Vagina (tissue), 2 donors: ENCODE measurements at places on chromosomes 12 and 14. TPM values are rescaled to one million over a fixed set of nuclear protein-coding genes. Genes with fewer than 3 reads are reported as not detected.

CACNA1C gene
- total RNA-seq: 9.8 TPM

SGPP1 gene
- 21.1 TPM for total RNA-seq

CD163L1 gene
- 0.74 TPM for total RNA-seq

GPR132 gene
- 9.1 TPM for total RNA-seq

DNA sequence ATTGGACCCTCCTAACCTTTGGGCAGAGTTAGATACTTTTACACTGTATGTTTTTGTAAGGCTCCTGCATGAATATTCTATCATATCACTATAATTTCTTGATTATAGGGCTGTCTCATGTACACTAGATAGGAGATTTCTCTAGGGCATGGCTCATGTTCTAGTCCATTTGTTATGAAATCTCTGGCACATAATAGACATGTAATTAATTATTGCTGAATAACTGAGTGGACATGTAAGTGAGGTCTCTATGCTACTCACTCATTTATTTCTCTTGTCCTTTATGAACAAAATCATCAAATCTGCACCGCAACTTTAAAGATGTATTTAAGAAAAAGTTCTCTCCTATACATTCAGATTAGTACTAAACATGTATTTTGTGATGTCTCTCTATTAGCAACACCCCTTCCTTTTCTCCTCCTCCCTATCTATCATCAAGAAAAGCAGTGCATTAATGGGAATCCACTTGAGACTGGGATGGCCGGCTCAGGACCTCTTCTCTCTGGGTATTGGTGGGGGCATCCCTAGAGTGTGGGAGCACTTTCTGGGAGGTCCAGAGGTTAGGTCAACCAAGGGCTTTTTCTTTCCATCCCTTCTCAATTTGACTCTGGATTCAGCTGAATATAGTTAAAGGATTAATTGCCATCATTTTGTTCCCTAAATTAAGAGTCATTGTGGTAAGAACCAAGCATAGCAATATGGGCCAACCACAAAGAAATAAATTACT, 168.0 kb upstream of the HMGA2 start:
- no peak overlapping the region for H3K27ac ChIP-seq
- no peaks in the 10 kb centered on the region for H3K27me3 ChIP-seq
- no peak for DNase-seq
- no peaks in the 10 kb centered on the region for H3K4me1 ChIP-seq
